Retinal pigment epithelial cell (primary cell): ENCODE measurements at places on chromosomes 11 and 22.

- DNase-seq, result no peak
These were observed 32.5 kb upstream of the PHF21B start for GRCh38 chr22:45042263-45042662.

GRCh38 chr22:44464000-44464399 is 34.0 kb downstream of the RTL6 start:
- no peak for DNase-seq

- DNase-seq, result no peak
These were observed 52.5 kb downstream of the TPCN2 start for GRCh38 chr11:69101115-69101791.

DNA sequence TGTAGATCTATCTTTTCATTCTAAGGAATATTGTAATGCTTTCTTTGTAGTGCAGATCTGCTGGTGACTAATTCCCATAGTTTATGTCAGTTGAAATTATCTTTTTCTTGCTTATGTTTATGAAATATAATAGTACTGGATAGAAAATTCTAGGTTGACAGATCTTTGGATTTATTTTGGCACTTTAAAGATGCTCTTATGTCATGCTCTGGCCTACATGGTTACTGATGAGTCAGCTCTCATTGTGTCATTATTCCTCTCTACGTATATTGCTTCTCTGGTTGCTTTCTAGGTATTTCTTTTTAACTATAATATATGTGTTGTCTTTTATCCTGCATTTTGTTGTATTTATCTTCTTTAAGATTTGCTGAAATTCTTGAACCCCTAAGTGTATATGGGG is 955.5 kb upstream of the CHORDC1 start:
- no peak for DNase-seq
